Fibroblast of skin of abdomen (primary cell): ENCODE measurements at places on chromosomes 2 and 18.

DNA sequence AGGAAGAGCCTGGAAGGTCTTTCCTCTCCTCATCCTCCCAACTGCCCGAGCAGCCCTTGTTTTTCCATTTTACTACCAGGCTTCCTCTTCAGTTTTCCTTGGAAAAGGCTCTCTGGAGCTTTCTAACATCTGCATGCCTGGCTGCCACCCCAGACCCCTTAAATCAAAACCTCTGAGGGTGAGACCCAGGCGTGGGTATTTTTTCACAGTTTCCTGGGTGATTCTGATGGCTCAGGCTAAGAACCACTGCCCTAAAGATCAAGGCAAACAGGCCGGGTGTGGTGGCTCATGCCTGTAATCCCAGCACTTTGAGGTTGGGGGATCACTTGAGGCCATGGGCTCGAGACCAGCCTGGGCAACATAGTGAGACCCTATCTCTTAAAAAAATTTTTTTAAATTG is 35.4 kb downstream of the EMILIN2 start:
- no peak for DNase-seq

- DNase-seq: no peak
These were observed 104.5 kb downstream of the TDRD15 start for GRCh38 chr2:21228041-21228895.

- DNase-seq: no peak
These were observed 178.4 kb upstream of the FN1 start for GRCh38 chr2:215614296-215614695.

GRCh38 chr2:38745267-38745666 is 5.9 kb downstream of the SRSF7 start:
- DNase-seq: no peak

- DNase-seq: no peak
These were observed 286.4 kb downstream of the SLC8A1 start for GRCh38 chr2:40165509-40165844.

- no peak for DNase-seq
These were observed 120.2 kb downstream of the CD8B2 start for GRCh38 chr2:106607371-106607770.

- DNase-seq: no peak
These were observed 1.2 kb downstream of the CNGA3 start for GRCh38 chr2:98347298-98348065.

DNA sequence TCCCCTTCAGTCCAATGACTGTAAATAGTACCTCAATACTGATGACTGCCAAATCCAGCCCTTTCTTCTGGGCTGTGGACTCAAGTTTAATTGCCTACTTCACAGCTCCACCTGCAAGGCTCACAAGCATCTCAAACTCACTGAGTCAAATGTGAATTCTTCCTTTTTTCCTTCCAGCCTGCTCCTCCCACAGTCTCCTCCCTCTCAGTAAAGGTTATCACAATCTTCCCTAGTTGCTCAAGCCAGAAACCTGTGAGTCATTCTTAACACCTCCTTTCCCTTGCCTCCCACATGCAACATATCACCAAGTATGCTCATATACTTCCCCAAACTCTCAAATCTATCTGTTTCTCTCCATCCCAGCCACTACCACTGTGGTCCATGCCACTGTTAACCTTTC is 3.7 kb upstream of the MFSD6 start:
- no peak for DNase-seq

DNA sequence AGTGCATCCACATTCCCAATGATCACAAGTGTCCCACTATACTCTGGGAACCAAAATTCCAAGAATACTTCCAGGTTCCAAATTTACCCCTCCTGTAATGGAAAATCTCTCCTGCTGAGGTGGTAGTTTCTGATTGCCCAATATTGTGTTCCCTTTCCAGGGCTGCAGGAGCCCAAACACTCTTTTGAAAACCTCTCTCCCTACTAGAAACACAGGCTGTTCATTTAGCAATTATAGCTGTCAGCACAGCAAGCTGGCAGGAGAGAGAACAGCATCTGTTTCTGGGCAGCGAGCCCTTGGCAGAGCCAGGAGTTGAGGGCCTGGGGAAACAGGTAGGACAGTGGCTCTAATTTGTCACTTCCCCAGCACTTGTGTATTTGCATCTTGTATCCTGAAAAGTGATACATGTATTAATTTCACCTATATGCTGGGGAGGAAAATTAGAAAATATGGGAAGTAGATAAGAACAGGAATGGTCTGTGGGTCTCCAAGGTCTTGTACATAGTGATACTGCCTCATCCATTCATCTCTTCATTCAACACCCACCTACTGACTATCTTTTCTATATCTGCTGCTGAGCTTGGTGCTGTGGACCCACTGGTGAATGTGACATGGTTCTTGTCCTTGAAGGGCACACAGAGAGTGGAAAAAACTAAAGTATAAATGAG is 16.9 kb upstream of the PAIP2B start:
- no peak for DNase-seq

DNA sequence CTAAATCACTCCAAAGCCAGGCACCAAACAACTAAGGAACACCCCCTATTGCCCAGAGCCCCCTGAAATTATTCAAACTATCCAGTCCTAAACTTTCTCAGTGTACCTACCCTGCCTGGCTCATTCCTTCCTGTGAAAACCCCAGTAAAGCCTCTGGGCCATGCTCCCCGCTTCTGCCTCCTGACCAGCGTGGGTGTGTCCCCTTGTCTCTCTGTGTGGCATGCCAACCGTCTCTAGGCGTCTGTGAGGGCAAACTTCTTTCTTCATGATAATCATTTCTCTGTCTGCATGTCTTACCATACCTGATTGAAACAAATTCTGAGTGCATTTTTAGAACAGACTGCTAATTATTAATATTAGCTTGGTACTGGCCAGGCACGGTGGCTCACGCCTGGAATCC is 109.0 kb upstream of the MSH2 start:
- DNase-seq: no peak

- no peak for DNase-seq
These were observed 125.6 kb downstream of the SLC5A7 start for GRCh38 chr2:108111936-108112335.

DNA sequence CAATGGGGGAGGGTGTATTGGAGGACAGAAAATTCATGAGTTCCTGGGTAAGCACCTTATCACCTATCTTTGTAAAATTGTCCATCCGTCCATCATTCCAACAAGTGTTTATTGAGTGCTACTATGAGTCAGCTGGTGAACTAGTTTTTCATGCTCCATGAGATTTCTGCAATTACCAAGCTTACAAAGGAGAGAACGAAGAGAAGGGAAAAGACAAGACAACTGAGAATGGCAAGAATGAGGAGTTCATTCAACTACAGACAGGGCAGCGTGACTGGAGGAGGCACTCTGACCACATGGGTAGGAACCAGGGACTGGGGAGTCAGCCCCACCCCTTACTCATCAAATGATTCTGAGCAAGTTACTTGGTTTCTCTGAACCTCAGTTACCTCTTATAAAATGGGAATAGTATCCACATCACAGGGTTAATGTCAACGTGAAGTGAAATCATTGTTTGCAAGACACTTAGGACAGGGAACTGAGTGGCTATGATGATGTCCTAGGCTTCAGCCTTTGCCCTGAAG is 18.6 kb upstream of the TXNDC2 start:
- DNase-seq: no peak

GRCh38 chr2:234770031-234770506 is 181.7 kb upstream of the SH3BP4 start:
- DNase-seq: peak; percentile 68

DNA sequence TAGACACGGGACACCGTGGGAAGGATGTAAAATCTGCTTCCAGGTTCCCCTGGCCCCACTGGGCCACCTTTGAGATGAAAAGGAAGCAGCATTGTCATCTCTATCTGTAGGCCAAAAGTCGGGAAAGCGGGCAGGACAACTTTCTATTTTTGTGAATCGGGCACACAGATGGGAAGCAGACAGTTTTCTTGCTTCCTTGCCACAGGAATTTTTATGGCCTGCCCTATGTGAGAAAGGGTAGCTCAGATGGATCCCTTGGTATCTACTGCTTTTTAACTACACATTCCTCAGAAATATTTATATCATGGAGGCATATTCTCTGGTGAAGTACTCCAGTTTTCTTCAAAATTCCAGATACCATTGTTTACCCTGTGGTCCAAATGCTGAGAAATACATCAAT is 735.5 kb downstream of the CBLN2 start:
- peak; percentile 62 for DNase-seq

GRCh38 chr18:61237529-61237928 is 95.7 kb upstream of the CDH20 start:
- no peak for DNase-seq

DNA sequence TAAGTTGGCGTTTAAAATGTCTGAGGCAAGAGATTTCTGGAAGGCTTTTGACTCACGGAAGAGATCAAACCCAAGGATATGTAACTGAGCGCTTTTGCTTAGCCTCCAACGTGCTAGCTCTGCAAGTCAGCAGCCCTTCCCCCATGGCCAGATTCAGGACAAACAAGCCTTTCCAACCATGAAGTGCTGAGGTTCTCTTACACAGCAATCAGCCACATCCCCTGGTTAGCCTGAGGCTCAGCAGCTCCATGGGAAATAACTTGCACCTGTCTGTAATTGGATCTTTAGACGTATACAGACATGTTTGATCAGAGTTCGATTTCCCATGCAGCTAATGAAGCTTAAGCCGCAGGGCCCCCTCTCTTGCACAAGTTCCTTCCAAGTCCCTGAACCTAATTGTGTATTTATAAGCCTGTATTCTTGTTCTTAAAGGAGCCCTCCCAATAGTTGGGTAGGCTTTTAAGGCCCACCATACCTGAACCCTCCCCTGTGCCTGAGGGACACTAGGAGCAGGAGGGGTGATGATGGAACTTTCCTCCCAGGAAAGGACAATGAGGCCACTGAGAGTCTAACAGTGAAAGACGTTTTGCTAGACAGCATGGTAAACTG is 2.1 kb upstream of the TMEM131 start:
- DNase-seq: no peak

GRCh38 chr18:62810682-62811081 is 95.3 kb downstream of the PHLPP1 start:
- DNase-seq: no peak

GRCh38 chr18:55447672-55448018 is 140.3 kb downstream of the TCF4 start:
- DNase-seq: no peak

- no peak for DNase-seq
These were observed 745.0 kb upstream of the ACVR2A start for GRCh38 chr2:147099845-147100244.

GRCh38 chr2:134866498-134867099 is 28.2 kb downstream of the ACMSD start:
- DNase-seq: peak; percentile 26

DNA sequence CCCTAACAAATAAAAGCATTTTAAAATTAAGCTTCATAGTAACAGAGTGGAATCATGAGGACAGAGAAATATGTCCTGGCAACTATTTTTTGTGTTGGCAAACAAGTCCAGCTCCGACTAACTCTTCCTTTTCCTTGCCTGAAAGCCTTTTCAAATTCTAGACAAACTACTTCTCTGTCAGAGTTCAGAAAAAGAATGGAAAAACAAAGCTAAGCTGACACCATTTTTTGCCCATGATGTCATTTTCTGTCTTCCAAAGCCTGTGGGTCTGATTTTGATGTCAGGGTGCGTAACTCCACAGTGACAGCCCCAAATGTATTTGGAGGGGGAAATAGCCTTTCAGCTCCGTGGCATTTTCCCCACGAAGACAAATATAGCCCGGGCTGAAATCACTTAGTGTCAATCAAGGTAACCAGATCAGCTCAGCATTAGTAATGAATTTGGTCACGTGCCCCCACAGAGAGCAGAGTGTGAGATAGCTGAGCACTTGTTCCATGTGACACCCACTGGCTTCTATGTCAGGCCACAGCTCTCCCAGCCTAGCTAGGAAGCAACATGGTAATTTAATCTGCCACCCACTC is 233.0 kb upstream of the SIX2 start:
- no peak for DNase-seq

GRCh38 chr2:235963853-235964577 is 204.2 kb downstream of the GBX2 start:
- DNase-seq: no peak

- no peak for DNase-seq
These were observed 61.8 kb downstream of the COMMD1 start for GRCh38 chr2:61967262-61967661.

DNA sequence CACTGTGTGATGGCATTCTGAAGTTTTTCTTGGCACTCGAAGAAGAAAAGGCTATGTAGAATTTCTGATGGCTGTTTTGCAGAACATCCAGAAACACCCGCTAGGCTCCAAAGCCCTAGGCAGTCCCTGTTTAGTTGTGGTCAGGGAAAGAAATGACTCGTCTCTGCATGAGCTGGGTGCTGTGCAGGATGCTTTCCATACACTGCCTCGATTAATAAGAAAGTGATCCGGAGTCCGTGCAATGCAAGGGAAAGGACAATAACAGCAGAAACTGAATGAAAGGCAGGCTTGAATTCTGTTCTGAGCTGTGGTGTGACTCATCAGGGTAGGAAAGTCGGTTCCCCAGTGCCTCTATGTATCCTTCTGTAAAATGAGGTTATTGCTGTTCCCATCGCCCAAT is 18.7 kb downstream of the MAPRE3 start:
- peak; percentile 58 for DNase-seq

GRCh38 chr2:184041077-184041476 is 557.3 kb upstream of the ZNF804A start:
- DNase-seq: peak; percentile 9
